ENCODE measurements at places on chromosomes 6 and 20.
A peak's percentile ranks its signal among the peaks of the same experiment; 100 is the strongest.

GRCh38 chr20:35767683-35768481 lies 3.9 kb upstream of the PHF20 start:
- DNase-seq: no peak

DNA sequence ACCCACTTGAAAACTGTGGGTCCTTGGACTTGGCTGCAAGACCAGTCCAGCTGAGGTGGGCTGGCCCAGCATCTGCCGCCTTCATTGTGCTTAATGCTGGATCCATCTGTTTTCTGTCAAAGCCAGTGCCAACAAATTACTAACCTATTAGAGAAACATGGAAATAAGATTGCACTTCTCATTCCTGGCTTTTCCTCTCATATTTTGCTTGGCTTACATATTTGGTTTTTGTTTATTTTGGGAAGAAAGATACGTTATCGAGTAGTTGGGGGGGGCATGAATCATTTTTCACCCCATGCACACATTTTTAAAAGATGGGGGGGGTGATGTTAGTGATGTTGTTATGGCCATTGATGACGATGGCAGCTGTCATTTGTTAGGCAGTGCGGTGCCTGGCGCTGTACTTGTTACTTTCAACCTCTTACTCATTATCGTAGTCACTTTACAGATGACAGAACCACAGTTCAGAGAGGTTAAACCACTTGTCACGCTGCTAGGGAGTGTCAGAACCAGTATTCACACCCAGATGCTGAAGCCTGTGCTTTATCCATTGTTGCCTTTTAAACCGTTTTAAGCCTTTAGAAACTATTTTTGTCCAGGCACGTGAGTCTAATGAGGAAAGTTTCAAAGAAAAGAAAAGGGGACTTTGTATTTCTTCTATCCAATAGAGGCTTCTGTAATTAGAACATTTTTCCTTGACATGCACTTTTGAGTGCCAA lies 180.0 kb downstream of the TMEM242 start:
- no peak for DNase-seq

DNA sequence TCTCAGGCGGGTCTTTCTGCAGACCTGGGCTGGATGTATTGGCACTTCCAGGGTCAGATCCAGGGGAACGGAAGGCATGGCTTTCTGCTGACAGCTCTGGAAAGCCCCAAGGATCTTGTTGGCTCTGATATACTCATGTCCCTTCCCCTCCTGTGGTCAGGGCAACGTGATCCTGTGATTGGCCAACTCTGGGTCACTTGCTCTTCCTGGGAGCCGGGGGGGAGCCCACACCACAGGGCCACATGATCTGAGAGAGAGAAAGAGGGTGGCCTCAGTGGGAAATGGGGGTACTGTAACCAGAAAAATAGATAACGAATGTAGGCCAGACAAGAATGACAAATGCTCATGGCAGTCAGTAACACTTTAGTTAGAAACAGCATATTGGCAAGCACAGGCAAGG lies 223.0 kb downstream of the NFATC2 start:
- DNase-seq: no peak

DNA sequence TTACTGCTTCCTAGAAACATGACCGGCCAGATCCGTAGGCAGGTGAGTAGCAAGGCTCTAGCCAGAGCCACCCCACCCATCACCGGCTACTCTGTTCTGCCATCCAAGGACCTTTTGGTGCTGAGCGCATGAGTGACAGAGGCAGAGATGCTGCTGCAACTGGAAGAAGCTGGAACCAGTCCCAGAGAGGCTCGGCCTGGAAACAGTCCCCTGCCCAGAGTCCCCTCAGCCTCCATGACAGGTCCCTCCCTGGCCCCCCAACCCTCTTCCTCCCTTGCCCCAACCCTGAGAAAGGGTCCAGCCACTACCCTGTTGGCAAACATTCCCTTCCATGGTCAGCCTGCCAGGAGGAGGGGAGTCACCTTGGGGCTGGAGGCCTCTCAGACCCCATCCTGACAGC lies 31.9 kb downstream of the BPIFB4 start:
- no peak for DNase-seq

- peak; percentile 74 for DNase-seq
Measured at GRCh38 chr20:54822386-54822785, 347.0 kb downstream of the DOK5 start.

DNA sequence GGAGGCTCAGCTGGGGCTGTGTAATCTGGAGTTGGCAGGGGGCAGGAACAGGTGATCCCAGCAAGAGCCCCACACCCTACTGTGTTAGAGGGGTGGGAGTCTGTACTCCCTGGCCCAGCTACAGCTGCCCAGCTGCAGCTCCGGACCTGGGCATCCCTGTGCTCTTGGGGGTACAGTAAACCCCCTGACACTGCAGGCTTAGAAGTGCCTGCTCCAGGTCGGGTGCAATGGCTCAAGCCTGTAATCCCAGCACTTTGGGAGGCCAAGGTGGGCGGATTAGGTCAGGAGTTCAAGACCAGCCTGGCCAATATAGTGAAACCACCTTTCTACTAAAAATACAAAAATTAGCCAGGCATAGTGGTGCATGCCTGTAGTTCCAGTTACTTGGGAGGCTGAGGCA lies 1228.6 kb upstream of the EYS start:
- DNase-seq: no peak

- DNase-seq: no peak
Measured at GRCh38 chr6:151391471-151392413, at the start of gene ZBTB2. Gene ZBTB2 (minus strand): TSS chr6:151391559. CDS start chr6:151373637, 17,922 bp downstream.

DNA sequence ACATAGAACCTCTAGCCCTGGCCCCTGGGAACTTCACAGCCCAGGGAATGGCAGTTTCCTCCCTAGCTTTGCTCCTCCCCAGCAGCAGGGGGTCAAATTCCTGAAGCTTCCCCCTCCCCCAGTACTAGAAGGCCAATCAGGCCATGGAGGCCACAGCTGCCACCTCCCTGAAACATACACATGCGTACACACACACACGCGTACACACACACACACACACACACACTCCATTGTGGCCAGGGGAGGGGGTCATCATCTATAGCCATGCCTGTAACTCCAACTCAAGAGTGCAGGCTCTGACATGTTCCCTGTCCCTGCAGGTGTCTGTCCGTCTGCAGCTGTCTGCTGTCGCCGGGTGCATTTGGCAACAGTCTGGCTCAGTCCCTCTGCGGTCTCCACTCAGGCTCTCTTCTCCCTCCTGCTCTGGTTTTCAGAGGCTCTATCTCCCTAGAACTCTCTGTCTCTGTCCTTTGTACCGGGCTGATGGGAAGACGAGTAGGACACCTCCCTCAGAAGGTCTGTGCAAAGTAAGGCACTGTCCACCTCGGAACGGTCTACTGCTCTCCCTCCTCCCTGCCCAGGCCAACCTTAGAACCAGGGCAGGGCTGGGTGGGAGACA lies 1.4 kb downstream of the LRFN2 start:
- no peak for DNase-seq

- peak; percentile 32 for DNase-seq
Measured at GRCh38 chr6:56490993-56491392, 151.7 kb downstream of the DST start.

DNA sequence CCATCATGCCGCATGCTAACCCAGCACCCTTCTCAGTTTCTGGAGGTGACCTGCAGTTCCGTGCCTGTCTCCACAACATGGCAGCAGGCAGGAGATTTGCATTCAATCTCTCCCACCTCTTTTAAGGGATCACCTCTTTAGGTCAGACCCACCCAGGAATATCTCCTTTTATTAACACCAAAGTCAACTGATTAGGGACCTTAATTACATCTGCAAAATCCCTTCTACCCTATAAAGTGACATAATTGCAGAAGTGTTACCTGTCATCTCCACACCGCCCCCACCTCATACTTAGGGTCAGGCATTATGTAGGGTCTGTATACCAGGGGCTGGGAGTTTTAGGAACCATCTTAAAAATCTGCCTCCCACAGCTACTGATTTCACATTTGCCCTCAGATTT lies 267.5 kb downstream of the TMEM242 start:
- DNase-seq: no peak

DNA sequence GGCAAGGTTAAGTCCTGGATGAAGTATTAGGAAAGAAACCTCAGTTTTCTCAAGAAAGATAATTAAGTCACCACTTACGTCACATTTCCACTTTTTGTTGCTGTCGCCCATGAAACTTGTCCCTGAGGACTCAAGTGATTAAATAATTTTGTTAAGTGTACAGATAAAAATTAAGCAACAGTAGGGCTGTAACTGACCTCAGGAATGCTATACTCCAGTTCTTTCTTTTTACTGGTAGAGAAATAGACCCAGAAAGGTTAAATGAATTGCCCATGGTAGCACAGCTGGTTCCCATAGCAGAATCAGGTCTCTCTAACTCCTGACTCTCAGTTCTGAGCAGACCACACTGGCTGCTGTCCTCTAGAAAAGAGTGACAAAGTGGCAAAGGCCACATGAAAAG lies 54.5 kb downstream of the CLIC5 start:
- no peak for DNase-seq

- DNase-seq: no peak
Measured at GRCh38 chr6:16700202-16700915, 60.9 kb downstream of the ATXN1 start.

DNA sequence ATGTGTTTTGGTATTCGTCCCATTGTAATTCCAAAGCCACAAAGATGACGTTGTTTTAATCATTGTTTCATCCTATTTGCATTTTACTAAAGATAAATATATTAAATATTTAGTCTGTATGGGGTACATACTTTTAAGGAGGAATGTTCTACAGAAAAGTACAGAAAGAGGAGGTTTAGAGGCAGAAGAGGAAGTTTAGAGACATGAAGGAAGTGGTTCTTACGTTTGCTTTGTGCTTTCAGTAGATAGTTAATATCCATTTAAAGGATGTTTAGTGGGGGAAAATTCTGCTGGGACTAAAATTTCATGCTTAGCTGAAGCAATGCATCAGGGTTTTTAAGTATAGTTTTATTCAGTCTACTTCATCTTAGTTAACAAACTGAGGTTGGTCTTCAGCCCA lies 116.6 kb downstream of the CRYBG1 start:
- DNase-seq: no peak

DNA sequence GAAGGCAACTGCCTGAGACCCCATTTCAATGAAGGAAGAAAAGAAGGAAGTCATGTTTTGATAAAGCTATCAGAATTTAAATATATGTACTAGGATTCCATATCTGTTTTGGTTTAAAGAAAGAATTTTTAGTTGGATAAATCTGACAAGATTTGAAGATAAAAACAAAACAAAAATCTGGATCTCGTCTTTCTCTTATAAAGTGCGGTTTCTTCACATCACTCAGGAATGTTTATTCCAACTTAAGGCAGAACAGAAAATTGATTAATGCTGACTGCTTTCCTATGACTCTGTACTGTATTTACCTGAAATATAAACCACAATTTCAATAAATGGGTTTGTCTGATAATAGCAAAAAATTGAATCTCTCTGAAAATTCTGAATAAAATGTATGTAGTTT lies 439.7 kb downstream of the RFPL4B start:
- DNase-seq: no peak

GRCh38 chr6:52643158-52643557 lies 27.8 kb upstream of the TMEM14A start:
- no peak for DNase-seq

GRCh38 chr6:124977067-124977908 lies 15.1 kb downstream of the RNF217 start:
- no peak for DNase-seq

- no peak for DNase-seq
Measured at GRCh38 chr6:39657355-39658135, 67.7 kb downstream of the KIF6 start.

GRCh38 chr20:61219021-61219431 lies 33.0 kb upstream of the CDH4 start:
- DNase-seq: peak; percentile 79

DNA sequence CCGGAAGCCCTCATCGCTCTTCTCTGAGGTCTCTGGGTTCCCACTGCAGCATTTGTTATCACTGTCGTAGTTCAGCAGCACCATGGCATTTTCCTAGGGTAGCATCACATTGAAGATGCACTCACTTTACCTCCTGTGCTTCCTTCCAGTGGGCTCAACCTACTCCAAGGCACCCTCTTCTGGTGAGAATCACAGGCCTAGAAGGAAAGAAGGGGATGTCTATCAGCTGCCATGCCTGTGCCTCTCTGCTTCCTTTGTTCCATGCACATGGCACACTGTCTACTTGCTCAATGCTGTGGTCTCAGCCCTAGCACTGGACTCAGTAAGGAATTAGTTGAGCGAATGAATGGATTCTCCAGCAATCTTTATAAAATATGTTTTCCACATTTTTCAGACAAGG lies 22.6 kb downstream of the CST4 start:
- DNase-seq: no peak

DNA sequence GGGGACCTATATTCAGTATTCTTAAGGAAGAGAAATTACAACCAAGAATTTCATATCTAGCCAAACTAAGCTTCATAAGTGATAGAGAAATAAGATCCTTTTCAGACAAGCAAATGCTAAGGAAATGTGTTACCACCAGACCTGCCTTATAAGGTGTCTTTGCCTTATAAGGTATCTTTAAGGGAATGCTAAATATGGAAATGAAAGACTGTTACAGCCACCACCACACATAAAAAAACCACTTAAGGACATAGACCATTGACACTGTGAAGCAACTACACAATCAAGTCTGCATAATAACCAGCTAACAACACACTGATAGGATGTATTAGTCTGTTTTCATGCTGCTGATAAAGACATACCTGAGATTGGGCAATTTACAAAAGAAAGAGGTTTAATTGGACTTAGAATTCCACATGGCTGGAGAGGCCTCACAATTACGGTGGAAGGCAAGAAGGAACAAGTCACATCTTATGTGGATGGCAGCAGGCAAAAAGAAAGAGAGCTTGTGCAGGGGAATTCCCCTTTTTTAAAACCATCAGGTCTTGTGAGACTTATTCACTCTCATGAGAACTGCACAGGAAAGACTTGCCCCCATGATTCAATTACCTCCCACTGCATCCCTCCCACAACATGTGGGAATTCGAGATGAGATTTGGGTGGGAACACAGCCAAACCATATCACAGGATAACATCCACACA lies 119.2 kb upstream of the LAMA2 start:
- no peak for DNase-seq

DNA sequence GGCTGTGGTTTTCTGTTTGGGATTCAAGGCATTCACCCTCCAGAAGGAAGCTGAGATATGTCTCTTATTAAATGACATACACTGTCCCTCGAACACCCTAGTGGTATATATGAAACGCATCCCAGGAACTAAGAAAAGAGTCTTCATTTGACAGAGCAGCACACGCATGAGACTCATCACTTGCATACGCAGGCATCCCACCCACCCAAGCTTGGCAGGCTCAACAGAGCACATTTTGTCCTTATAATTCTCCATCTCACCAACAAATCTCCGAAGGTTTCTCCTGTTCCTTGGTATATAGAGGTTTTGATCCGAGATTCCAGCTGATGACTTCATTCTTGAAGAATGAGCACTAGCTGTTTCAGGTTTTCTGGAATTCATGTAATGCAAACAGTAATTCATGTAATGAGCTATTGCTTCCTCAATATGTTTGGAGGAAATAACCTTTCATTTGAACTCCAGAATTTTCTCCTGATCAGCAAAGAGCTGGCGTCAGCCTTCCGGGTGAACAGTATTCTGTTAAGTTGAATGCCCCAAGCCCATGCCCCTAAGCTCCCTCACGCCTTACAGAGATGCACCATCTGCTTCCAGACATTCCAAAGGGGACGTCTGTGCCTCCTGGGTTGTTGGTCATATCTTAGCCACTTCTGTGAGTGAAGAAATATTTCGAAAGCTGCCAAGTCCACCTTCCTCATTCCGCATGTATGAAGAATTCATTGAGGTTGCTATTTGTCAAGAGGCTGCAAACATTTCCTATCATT lies 66.0 kb upstream of the CDH4 start:
- DNase-seq: peak; percentile 100

- DNase-seq: no peak
Measured at GRCh38 chr20:54995011-54995410, 519.6 kb downstream of the DOK5 start.
